ENCODE measurements at places on chromosomes 11 and 22.
A peak's percentile ranks its signal among the peaks of the same experiment; 100 is the strongest.

DNA sequence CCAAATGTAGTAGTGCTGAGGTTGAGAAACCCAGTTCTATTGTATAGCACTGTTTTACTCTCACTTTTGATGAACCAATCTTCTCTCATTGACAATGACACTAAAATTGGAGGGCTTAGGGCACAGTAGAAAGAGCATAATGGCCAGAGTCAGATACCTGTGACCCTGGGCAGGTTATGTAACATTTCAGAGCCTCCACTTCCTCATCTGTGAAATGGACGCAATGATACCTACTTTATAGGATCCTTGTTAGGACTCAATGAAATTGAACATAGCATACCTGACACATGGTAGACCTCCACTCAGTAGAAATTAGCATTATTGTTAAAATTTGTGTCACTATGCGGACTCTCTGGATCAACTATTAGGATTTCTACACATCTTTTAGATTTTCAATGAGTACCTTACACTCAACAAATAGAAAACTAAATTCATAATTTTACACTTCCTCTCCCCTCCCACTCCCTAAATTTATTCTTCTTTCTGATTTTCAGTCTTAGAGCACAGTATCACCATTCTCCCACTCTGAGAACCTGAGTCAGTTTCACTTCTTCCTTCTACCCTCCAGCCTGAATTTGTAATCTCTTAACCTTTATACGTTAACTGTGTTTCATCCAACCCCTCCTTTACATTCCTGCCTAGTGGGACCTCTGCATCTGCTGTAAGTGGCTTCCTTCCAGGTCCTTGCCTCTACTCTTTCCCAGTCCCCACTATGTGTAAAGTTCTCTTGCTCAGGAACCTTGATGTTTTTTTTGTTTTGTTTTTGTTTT, 78.3 kb downstream of the MICAL2 start:
- no peak for DNase-seq

DNA sequence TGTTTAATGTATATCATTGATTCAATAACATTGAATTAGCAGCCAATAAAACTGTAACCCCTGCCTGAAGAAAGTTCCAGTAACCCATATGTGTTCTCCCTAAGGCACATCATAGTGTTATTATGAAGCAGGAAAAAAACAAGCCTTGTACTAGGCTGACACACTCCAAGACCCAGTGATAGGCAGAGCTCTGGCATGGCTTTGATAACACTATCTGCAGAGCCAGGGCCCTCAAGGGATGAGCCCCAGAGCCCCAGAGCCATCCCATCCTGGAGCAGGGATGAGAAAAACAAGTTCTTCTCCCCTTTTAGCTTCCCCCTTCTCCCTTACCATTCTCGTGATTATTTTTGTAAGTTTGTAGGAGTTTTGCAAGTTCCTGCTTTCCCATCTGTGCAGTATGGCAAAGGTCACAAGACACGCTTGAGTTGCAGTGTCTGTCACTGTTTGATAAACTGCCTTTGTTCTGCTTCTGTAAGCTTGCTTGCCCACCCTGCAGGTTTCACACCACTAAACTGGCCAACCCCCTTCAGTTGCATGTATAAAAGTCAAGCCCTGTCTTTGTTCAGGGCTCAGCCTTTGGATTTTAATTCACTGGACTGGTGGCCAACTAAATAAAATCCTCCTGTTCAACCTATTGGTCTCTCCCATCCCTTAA, 22.3 kb upstream of the GUCY1A2 start:
- DNase-seq, result no peak

DNA sequence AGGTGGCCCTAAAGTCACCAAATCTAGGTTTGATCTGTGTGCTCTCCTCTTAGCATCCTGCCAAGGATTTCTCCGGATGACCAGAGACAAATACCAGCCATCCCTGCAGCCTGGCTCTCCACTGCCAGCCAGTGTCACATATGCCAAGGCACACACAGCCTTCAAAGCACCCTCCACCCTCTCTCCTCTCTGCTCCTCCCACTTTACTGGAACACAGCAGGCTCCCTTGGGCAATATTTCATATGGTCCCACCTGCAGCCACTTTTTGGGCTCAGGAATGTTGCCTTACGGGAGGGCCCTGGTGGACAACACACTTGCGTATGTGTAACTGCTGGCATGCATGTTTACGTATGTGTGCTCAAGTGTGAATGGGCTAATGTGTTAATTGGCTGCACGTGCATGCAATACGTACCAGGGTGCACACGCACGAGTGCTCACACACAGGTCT, 183.9 kb downstream of the CEP164 start:
- DNase-seq, result no peak

DNA sequence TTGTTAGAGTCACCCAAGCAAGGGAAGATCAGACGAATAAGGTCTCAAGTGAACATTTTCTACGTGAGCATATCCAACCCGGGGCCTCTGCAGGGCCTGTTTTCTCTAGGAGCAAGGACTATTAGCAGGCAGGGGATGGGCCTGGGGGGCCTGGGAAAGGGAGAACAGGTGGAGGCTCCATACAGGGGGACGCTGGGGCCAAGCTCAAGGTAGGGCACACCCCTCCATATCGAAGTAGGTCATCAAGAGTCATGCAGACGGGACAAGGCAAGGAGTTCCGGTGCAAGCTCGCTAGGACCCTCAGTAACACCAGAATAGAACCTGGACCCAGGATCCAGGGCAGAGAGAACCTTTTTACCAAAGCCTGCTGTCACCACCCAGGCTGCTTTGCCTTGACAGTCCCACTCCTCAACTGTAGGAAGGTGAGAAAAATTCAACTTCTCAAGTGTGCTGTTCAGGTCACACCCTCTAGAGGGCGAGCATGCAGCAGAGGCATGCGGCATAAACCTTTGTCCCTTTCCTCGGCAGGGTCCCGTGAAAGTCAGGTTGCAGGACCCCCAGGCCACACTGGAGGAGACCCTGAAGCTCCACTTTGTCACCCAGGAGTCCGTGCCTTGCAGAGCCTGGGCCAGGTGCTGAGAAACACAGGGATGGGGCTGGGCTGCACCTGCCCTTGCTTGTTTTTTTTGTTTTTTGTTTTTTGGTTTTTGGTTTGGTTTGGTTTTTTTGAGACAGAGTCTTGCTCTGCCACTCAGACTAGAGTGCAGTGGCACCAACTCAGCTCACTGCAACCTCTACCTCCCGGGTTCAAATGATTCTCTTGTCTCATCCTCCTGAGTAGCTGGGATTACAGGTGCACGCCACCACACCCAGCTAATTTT, 8.6 kb upstream of the APOBEC3B start:
- DNase-seq, result peak; percentile 14

GRCh38 chr11:13073119-13073981, 64.2 kb downstream of the RASSF10 start:
- no peak for DNase-seq

DNA sequence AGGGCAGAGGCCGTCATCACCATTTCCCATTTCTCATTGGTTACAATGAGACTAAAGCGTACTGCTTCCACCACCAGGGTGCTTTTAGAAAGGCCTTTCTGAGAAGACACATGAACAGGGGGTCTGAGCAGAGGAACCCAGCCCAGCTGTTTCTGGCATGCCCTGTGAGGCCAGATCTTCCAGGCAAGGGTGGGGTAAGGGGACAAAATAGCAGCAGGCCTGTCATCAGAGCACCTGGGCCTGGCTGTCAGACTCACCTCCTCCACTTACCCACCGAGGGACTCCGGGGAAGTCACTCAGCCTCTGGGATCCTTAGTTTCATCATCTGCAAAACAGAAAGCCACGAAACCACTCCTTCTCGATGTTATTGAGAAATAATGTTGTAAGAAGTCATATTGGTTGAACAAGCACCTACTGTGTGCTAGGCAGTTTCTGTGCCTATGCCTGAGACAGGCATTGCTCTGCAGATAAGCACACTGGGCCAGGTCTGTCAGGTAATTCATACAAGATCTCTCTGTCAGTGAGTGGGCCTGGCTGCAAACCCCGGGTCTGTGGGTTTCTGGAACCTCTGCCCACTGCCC, 8.8 kb upstream of the WNT11 start:
- no peak for DNase-seq

DNA sequence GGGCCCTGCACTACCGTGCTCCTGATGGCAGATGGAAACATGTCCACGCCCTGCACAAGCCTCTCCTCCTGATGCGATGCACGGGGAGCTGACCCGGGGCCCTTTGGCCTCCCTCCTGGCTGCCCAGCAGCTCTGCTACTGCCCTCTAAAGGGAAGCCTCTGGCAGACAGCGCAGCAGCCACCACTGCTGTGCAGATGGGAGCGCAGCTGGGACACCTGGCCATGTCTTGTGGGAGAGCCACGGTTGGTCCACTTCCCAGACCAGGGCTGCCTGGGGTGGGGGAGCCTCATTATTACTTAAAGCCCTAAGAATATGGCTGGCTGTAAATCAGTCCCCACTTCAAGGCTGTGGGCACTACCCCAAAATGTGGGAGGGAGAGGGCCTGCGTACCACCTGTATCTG, 38.3 kb downstream of the TBX1 start:
- no peak for DNase-seq

- DNase-seq, result no peak
Observed at GRCh38 chr11:11211888-11212287, 141.2 kb downstream of the CSNK2A3 start.

DNA sequence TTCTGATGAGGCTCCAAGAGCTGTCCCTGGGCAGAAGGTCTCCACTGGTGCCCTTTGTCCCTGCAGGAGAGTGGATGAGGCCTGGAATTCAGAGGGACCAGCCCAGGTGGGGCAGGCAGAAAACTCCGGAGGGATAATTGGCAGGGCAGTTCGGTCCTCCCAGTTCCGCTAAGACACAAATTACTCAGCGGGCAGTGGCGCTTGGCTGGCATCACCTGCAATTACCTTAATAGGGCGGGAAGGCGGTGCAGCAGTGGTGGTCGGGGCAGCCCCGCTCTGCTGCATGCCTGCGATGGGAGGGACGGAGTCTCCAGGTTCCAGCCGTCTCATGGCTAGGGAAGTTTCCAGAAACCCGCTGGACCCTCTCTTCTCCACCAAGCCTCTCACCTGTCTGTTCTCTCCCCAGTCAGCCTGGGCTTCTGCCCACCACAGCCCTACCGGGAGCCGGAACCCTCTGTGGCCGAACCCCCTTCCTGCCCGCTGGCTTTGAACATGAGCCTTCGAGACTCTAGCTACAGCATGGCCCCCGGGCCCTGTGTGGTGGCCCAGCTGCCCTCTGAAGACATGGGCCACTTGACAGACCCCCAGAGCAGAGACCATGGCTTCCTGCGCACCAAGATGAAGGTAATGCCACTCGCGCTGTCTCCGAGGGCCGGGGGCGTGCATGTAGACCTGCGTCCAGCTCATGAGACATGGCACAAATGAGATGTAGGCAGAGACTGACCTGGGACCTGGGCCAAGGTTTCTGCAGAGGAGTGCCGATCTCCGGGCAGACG, 7.0 kb downstream of the OVOL1 start:
- no peak for DNase-seq

DNA sequence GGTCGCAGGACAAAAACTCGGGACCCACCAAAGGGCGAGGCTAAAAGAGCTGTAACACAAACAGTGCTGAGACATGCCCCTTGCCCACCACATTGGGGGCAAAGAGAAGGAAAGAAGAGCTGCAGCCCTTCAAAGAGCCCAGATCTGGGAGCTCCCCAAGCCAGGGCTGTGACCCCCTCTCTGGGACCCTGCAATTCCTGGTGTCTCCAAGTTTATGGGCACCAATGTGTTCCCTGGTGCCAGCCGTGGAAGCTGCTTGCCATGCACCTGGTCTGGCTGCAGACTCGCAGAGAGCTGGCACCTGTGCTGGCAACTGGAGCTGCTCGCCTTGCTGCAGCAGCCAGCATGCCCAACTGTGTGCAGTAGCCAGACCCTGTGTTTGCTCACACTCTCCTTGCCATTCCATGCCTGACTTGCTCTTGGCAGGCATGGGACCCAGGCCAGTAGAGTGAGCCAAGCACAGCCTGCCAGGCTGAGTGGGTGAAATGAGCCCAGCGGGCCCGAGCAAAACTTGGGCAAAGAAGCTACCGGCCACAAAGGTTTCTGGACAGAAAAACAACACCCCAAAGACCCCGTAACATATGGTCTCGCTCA, 16.0 kb downstream of the RRP8 start:
- no peak for DNase-seq

GRCh38 chr22:19820880-19821522, 33.7 kb downstream of the GNB1L start:
- DNase-seq, result no peak

GRCh38 chr22:38861170-38861876, 10.7 kb downstream of the CBX6 start:
- no peak for DNase-seq

DNA sequence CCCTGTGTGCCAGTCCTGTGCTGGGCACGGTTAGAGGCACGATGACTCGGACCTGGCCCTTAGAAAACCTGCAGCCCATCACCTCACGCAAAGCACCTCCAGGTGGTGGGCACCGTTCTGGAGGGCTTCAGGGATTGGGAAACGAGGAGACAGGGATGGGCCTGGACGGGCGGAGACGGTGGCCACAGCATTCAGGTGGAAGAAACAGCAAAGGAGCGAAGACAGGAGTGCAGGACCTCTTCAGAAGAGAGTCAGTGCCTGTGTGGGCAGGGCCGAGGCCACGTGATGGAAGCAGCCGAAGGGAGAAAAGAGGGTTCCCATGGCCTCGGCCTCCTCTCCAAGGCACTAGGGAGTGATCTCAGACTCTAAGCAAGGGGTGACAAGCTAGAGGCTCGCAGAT, 8.1 kb upstream of the SLC22A12 start:
- DNase-seq, result no peak

DNA sequence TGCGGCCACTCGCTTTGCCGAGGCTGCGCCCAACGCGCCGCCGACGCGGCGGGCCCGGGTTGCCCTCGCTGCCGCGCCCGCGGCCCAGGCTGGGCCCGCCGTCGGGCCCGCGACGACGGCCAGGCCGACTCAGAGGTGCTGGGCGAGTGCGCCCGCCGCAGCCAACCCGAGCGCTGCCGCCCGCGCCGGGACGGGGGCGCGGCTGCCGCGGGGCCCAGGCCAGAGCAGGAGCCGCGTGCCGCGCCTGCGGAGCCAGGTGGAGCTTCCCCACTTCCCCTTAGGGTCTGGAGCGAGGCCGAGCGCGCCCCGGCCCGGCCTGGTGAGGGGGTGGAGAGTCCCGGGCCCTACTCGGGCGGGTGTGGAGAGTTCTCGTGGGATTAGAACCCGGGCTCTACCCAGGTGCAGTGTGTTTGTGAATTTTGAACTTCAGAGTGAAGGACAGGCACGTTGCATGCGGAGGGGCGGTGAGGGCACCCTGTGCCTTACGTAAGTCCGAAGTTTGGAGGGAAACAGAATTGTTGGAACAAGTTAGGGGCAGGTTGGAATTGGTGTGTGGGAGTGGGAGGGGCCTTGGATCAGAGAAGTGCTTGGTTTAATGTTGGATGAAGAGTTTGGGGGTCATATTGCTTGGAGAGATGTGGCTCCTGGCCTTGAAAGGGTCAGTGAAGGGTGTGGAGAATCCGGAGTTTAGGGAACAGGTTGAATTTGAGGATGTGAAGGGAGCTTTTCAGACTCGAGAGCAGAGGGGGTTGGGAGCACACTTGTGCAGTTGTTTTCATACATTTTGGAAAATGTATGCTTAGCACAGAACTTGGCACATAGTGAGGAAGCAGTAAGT, 697 bp downstream of the RNF169 start:
- DNase-seq, result peak; percentile 47

DNA sequence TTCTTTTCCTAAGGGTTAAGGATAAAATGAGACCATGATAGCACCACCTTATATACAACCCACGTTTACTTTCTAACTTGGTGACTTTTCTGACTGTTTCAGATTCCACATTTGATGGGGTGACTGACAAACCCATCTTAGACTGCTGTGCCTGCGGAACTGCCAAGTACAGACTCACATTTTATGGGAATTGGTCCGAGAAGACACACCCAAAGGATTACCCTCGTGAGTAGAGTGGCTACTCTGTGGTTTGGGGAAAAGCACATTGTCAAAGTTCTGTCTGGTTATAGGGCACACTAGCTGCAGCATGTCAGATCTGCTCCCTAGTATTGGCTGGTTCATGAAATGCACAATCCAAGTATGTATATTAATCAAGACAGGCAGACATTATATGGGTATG, 117.3 kb downstream of the SPON1 start:
- no peak for DNase-seq

GRCh38 chr11:38208951-38209350, 1610.9 kb upstream of the RAG2 start:
- DNase-seq, result no peak

Data from stimulated activated naive CD4-positive, alpha-beta T cell treated with Interleukin-2 at 50 U/mL for 16 hours (primary cell).